ENCODE measurements at places on chromosomes 1 and 21.
A peak's percentile ranks its signal among the peaks of the same experiment; 100 is the strongest.

DNA sequence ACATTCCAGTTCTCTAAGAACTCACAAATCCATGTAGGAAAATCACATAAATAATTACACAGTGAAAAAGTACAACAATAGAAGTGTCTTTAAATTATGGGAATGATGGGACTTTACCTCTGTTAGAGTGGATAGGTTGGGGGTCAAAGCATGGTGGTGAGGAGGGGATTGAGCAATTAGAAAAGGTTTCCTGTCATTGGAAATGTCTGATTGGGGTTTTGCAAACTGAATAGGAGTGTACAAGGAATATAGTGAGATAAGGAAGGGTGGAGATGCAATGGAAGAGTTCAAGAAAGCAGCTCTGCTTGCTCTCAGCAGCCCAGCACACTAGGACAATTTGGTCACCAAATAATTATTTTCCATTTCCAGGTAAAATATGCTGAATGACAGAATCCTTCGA is 238.8 kb downstream of the ST6GALNAC3 start:
- DNase-seq = no peak

DNA sequence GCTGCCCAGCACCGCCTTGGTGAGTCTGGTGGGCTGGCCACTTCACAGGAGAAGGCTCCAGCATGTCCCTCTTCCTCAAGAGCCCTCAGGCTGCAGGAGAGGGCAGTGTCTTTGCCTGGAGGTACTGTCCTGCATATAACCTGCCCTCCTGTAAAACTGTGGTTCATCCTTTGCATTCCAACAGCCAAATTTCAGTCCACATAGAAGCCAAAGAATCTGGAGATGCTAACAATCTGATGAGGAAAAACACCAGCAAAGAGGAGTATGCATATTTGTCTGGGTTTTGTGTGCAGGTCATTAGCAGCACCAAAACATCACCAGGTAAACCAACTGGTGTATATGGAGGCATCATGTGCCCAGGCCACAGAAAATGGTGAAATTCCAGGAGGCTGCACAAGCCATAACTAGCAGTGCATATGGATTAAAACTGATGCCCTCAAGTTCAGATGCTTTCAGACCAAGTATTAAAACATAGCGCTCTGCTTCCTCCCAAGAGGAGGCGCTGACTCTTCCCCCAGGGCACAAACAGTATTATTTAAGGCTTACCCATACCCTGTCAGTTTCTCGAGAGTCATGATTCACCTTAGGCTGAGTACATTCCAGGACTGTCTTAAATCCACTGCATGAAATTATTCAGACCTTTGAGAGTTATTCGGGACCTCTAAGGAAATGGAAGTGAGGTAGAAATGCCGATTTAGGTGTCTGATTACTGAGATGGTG is 150.5 kb upstream of the COA6 start:
- no peak for DNase-seq

GRCh38 chr1:22188436-22188835 is 45.5 kb upstream of the WNT4 start:
- no peak for DNase-seq

DNA sequence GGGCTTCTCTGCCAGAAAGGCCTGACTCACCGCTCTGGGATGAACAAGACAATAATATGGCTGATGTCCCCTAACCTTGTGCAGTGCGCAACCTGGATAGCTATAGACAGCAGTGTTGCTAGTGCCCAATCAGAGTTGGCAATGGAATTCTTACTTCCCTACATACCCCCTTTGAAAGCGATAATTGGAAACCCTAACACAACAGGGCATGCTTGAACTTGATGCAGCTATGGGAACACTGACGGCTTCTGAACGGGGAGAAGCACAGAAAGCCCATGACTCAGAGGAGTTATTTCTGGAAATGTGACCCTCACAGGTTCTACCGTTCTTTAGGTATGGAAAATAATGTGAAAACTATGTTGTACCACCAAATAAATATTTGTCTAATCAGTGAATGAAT is 200.6 kb downstream of the TRABD2B start:
- no peak for DNase-seq

- no peak for DNase-seq
Observed at GRCh38 chr1:85830837-85831236, 122.6 kb upstream of the ZNHIT6 start.

DNA sequence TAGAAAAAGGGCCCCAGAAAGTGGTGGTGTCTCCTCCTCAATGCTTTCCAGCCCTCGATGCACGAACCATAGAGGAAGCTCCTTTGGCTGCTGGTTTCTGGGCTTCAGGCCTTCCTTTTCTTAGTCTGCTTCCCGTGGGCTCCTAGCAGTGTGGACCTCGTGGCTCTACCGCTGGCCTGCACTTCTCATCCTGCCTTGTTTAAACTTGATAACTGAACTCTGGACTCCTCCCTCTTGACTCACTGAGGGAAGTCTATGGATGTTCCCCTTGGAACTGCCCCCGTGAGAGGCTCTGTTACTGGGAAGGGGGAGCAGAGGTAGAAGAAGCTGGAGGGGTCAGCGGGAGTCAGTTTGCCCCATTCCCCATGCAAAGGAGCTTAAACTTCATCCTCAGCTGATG is 75.3 kb upstream of the WDR26 start:
- DNase-seq = peak; percentile 26

DNA sequence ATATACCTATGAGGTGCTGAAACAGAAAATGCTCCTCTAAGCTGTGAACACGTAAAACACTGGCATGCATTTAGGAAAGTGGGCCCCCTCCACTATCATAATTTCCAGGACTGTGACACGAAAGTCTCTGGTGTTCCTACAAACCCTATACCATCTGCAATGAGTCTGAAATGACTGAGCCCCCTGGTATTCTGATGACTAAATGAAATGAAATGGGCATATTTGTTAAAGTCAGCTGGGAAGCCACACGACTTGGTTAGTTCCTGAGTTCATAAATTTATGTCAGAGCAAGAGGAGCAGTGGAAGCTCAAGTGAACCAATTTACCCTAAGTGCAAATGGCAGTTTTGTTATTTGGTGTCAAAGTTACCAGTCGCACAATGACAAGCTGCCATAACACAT is 182.3 kb downstream of the KCTD3 start:
- DNase-seq = no peak

DNA sequence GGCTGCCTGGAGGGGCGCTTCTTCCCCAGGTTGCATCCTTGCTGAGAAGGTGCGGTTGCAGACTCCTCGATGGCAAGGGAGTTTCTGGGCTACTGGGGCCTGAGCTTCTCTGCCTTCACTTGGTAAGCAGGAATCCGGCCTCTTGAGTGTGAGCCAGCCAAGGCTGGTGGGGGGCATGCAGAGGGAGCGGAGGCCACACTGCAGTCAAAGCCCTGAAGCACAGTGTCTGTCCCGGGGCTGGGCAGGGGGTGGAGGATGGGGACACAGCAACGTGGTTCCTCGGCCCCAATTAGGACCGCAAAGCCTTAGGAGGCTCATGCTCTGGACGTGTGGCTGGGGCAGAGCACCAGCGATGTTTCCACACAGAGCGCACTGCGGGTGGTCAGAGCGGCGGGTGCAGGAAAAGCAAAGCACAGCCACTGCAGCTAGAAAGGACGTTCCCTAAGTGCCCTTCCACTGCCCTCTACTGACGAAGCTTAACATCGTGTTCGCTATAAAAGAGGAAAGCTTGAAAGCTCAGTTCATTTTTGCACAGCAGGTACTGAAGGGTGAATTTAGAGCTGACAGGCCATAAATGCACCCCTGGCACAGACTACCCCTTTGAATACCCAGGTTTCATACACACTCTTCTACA is 60.7 kb upstream of the COG2 start:
- peak; percentile 12 for DNase-seq

- DNase-seq = no peak
Observed at GRCh38 chr1:79599257-79599656, 592.7 kb upstream of the ADGRL4 start.

Measured in erythroblast (primary cell).